ENCODE measurements at places on chromosomes 3 and 15.

- no peak for DNase-seq
Measured at GRCh38 chr3:155368786-155369185, 75.3 kb upstream of the STRIT1 start.

DNA sequence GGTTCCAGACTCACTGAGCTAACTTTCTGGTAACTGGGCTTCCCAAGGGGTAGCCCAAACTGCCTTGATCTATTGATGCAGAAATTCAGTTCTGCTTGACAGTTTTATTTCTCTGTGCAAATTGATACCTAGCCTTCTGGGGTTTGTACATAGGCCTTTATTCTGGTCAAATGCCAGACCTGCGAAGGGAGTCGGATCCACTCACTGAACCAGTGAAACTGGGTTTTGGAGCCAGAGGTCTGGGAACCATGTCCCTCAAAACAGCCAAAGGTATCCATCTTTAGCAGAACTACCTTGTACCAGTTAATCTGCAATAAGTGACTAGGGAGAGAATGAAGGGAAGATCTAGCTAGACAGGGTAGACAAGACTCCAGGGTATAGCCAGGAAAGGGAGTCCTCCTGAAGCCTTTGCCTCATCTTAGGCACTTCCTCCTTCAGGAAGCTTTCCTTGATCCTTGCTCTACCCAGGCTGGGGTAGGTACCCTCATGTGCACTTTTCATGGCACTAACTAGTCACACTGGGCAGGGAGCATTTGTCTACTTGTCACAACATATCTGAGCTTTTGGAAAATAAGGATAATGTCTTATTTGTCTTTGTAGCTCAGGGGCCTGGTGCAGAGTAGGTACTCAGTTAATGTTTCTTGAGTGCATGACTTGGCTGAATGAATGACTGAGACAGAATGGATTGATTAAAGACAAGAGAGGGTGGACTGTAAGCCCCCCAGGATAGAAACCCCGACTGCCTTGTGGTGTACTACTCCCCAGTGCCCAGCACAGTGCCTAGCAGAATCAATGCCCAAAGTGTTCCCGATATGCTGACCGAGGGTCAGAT, 1.4 kb upstream of the SNX33 start:
- no peak for DNase-seq

DNA sequence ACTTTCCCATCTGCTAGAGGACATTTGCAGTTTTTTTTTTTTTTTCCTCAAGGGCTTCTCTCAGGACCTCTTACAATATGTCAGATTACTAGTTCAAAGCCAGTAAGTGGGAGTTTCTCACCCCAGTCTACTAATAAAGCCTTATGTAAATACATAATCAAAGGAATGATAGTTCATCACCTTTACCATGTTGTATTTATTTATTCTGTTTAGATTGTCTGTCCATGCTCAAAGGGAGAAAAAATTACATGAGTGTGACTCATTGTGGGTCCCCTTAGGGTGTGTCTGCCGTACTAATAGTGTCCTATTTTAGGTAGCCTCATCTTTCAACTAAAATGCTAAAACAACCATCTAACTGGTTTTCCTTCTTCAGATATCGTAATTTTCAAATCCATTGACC, 917.6 kb downstream of the EPHA3 start:
- no peak for DNase-seq

DNA sequence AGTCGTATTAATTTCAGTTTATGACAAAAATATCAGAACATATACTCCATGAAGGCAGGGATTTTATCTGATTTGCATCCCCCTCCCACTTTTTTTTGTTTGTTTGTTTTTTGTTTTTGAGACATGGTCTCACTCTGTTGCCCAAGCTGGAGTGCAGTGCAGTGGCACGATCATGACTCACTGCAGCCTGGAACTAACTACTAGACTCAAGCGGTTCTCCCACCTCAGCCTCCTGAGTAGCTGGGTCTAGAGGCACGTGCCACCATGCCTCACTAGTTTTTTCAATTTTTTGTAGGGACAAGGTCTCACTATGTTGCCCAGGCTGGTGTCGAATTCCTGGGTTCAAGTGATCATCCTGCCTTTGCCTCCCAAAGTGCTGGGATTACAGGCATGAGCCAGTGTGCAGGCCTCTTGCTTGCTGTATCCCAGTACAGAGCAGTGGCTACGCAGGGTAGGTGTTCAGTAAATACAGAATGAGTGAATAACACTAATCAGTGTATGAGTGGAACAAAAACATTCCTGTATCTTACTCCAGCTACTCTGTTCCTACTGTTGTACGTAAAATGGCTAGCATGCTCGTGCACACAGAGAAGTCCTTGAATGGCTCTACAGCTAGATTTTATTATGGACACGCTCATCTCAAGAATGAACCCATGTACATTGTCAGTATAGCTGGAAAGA, 272.4 kb downstream of the FOXP1 start:
- DNase-seq: no peak

DNA sequence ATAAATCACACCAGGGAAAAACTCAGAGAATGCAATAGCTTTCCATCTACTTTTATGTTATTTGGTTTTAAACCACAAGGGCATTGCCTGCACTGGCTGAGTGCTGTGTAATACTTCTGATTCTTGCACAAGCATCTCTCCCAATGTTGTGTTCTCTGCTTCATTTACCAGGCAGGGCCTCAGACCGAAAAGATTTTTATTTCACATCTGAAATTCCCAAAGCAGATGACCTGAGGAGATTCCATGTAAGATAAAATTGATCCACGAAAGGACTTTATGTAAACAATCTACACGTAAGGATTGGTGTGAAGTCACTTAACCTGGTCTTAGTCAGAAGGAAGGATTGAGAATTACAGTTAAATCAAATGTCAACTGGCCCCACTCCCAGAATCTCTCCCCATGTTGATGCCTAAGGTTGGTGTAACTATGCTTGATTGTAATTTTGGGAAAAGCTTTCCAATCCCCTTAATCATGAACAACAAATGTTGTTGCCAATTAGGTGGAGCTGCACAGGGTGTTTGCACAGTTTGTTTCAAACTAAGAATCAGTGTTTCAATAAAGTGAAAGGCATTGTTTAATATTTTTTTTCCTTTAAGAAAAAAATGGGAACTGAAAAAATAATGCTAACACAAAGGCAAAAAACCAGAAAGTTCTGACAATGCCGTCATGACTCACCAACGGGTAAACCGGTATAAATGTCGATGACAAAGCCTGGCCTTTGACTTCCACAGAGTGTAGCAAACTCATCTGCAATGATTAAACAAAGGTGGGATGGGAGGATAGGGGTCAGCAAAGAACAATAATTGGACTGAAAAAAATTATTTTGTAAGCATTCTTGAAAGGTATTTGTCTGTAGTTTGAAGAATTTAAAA, 128.6 kb downstream of the DUT start:
- DNase-seq: no peak

- DNase-seq: no peak
Measured at GRCh38 chr3:39038165-39038564, 13.6 kb downstream of the SCN11A start.

DNA sequence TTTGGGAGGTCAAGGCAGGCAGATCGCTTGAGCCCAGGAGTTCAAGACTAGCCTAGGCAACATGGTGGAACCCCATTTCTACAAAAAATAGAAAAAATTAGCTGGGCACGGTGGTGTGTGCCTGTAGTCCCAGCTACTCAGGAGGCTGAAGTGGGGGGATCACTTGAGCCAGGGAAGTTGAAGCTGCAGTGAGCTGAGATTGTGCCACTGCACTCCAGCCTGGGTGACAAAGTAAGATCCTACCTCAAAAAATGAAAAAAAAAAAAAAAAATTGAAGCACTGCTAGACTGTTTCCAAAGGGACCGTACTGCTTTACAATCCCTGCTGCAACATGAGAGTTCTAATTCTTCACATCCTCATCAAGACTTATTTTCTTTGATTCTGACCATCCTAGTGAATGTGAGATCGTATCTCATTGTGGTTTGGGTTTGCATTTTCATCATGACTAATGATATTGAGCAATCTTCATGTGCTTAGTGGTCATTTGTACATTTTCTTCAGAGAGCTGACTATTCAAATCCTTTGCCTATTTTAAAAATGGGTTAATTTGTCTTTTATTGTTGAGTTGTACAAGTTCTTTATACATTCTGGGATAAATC, 10.8 kb downstream of the CMTM8 start:
- no peak for DNase-seq

DNA sequence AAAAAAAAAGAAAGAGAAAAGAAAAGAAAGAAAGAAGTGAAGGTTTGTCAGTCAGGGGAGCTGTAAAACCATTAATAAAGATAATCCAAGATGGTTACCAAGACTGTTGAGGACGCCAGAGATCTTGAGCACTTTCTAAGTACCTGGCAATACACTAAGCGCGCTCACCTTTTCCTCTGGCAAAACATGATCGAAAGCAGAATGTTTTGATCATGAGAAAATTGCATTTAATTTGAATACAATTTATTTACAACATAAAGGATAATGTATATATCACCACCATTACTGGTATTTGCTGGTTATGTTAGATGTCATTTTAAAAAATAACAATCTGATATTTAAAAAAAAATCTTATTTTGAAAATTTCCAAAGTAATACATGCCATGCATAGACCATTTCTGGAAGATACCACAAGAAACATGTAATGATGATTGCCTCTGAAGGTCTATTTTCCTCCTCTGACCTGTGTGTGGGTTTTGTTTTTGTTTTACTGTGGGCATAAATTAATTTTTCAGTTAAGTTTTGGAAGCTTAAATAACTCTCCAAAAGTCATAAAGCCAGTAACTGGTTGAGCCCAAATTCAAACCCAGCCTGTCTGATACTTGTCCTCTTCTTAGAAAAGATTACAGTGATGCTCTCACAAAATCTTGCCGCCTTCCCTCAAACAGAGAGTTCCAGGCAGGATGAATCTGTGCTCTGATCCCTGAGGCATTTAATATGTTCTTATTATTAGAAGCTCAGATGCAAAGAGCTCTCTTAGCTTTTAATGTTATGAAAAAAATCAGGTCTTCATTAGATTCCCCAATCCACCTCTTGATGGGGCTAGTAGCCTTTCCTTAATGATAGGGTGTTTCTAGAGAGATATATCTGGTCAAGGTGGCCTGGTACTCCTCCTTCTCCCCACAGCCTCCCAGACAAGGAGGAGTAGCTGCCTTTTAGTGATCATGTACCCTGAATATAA, 2.0 kb downstream of the B2M start:
- DNase-seq: no peak

- no peak for DNase-seq
Measured at GRCh38 chr3:128946411-128946810, 47.5 kb downstream of the CFAP92 start.

DNA sequence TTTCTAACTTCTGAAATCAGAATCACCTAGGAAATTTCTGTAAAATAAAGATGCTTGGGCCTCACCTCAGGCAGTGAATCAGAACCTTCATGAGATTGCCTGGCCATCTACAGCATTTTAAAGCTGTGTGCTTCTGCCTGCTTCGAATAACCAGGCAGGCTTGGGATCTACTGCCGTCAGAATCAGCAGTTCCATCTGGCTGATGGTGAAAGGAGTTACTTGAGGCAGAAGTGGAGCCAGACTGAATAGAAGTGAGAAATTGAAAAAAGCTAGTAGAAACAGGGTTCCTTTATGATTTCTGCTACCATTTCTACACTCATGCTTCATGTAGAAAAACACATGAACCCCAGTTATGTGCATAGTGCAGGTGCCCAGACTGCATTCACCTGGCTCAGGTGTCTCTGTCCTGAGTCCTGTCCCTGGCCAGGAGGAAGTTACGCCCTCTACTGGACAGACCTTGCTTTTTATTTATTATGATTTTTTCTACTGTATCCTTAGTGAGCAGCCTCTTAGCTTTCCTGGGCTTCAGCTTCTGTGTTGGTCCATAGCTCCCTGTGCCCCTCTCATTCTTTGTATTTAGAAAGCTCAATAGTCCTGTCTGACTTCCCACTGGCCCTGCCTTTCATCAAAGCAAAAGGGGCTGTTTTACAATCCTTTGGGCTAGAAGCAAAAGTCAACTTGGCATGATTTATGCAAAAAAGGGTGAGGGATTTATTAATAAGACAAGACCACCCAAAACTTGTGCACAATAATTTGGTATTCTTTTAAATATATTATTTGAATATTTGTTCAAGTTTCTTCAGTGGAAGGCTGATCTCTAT, 200.8 kb upstream of the GOLGA6L4 start:
- DNase-seq: no peak

- DNase-seq: no peak
Measured at GRCh38 chr3:131454501-131454900, 48.3 kb downstream of the MRPL3 start.

DNA sequence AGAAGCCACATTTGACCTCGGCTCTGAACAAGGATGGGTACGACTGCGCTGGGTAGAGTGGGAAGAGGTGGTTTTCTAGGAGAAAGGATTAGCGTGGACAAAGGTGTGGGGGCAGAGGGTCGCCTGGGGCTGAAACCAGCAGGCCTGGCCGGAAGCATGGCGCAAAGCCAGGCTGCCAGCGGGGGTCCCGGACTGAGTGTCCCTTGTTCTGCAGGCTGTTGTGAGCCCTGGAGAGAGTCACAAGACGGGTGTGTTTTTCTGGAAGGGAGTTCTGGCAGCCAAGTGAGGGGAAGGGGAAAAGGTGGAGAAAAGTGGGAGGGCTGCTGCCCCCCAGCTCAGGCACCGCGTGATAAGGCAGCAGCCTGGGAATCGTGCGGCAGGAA, 98.5 kb upstream of the MEF2A start:
- no peak for DNase-seq

GRCh38 chr3:33931512-33931911, 133.1 kb downstream of the PDCD6IP start:
- no peak for DNase-seq

GRCh38 chr15:98451236-98451635, 197.1 kb upstream of the IGF1R start:
- DNase-seq: no peak
